ENCODE measurements at places on chromosomes 5 and 9. TPM values are rescaled to one million over a fixed set of nuclear protein-coding genes. Genes with fewer than 3 reads are reported as not detected.

Gene RAD23B
- total RNA-seq, result 71.0 TPM

Gene TSSK1B
- not detected for total RNA-seq

Gene SLC6A7
- not detected for total RNA-seq

Gene CDC23
- total RNA-seq, result 13.0 TPM

Gene PCDHB1
- total RNA-seq, result not detected

Gene OSMR
- total RNA-seq, result 42.9 TPM

Gene PCDHA1
- not detected for total RNA-seq

Gene SPATA31D4
- not detected for total RNA-seq

Gene RAB3C
- total RNA-seq, result 3.4 TPM

Gene DRD1
- total RNA-seq, result not detected

Gene C8G
- total RNA-seq, result not detected

Gene HNRNPA0
- 10.3 TPM for total RNA-seq

Gene GABRA1
- not detected for total RNA-seq

Gene IFNA13
- not detected for total RNA-seq

Gene ABCA1
- 126 TPM for total RNA-seq
